ENCODE measurements at places on chromosomes 11 and 22.
A peak's percentile ranks its signal among the peaks of the same experiment; 100 is the strongest.

DNA sequence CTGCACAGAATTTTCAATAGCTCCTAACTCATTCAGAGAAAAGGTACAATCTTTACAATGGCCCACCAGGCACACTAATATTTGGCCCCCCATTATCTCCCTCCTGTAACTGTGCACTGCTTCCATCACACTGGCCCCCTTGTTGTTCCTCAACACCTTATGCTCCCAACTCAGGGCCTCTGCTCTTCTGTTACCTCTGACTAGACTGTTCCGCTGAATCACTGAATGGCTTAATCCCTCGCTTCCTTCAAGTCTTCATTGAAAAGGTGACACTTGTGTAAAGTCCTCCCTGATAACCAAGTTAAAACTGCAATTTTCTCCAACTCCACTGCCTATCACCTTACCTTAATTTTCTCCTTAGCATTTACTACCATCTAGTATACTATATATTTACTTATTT, 21.8 kb downstream of the PIK3C2A start:
- DNase-seq = no peak

- DNase-seq = no peak
Observed at GRCh38 chr11:130431801-130432200, 3.4 kb upstream of the ADAMTS8 start.

DNA sequence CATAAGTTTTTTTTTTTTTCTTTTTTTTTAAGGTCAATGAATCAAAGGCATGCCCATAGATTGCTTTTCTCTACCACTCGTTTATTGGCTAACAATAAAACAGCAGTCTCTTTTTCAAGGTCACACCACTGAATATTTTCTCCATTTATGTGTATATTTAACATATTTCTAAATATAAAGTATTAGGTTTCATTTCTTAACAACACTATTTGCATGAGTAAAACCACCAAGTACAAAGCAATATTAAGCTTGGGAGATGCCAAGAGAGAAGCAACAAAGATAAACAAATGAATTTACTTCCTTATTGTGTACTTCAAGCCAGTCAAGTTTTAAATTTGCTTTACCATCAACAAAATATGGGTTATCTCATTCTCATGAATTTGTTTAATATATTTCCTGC, 708.9 kb upstream of the CCDC179 start:
- DNase-seq = no peak

DNA sequence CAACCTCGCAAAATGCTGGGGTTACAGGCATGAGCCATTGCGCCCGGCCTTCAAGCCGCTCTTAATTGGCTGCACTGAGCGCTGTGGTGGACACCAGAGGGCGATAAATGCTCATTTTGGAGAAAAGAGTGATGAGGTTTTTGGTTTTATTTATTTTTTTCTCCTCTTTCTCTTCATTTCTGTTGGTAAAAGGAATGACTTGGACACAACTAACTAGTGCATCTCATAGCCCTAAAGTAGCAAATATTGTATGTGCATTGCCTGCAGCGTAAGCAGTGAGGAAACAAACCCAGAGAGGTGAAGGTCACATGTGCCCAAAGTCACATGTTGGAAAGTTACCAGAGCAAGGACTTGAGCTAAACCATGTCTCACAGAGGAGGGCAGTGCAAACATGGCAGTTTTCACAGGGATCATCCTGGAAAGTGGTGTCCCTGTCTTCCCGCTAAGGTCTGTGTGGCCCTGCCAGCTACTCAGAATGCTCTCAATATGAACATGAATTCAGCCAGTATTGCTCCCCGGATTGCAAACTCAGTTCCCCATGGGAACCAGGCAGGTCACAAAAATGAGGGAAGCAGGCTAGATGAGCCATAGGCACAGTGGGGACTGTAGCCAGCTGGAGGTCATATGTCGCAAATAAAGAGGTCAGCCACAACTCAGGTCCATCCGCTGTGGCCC, 8.6 kb upstream of the CD82 start:
- no peak for DNase-seq

DNA sequence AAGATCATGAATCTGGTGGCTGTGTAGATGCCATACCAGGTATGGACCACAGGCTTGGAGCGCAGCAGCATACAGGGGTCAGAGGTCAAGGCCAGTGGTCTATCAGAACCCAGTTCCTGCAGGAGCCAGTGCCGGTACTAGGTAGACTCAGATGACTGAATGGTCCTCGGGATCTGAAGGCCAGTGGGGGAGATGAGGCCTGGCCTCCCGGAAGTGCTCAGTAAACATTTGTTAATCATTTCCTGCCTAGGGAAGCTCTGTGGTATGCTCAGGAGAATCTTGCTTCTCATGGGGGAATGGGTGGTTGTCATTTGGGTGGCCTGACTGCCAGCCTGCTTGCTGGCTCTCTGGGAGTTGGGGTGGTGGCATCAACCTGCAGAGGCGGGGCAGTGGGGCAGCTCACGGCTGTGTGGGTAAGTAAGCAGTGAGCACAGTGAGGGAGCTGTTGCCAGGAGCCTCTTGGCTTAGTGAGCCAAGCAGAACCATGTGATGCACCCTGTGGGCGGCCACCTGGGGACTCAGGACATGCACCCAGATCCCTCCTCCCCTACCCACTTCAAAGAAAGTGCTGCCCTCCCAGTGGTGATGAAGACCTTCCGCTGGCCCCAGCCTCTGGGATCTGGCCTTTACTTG, 33.0 kb downstream of the PTPRJ start:
- DNase-seq = no peak

GRCh38 chr11:8613036-8613435, 19.0 kb upstream of the STK33 start:
- DNase-seq = no peak

DNA sequence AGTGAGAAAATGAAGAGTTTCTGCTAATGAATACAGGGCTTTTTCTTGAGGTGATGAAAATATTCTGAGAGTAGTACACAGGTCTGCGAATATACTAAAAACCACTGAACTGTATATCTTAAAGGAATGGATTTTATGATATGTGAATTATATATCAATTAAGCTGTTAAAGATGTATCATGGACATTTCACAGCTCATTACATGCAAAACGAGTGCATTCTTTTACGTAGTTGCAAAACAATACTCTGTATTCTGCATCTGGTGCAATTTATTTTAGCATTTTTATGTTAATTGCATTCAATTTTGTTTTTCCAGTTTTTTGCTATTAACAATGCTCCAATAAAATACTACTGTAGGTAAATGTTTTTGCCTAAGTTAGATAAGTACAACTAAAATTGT, 411.6 kb downstream of the DYNC2H1 start:
- DNase-seq = no peak

DNA sequence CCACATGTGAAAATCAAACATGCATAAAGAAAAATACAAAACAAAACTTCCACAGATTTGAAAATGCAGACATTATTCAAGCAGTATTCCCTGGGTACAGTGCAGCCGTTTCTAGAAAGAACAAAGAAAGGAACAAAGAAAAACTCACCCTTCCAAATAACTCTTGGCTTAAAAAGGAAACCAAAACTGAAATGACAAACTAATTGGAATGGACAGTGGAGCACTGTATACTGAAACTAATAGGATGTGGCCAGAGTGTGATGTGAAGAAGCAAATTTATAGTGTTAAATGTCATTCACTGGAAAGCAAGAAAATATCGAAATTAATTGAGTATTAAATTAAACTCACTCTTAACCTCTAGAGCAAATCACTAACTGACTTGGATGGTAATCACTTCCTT, 55.4 kb downstream of the QSER1 start:
- no peak for DNase-seq

- DNase-seq = no peak
Observed at GRCh38 chr22:20750461-20751184, 23.3 kb upstream of the SERPIND1 start.

DNA sequence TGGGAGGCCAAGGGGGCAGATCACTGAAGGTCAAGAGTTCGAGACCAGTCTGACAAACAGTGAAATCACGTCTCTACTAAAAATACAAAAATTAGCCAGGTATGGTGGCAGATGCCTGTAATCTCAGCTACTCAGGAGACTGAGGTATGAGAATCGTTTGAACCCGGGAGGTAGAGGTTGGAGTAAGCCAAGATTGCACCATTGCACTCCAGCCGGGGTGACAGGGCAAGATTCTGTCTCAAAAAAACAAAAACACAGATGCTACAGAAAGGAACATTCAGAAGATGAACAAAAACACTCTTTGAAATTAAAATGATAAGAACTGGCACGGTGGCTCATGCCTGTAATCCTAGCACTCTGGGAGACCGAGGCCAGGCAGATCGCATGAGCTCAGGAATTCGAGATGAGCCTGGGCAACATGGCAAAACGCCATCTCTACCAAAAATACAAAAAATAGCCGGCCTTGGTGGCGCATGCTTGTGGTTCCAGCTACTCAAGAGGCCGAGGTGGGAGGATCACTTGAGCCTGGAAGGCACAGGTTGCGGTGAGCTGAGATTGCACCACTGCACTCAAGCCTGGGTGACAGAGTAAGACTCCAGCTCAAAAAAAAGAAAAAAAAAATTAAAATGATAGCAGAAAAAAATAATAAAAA, 8.5 kb downstream of the RAB6A start:
- no peak for DNase-seq

GRCh38 chr22:31075961-31076360, 5.2 kb upstream of the SMTN start:
- DNase-seq = no peak

DNA sequence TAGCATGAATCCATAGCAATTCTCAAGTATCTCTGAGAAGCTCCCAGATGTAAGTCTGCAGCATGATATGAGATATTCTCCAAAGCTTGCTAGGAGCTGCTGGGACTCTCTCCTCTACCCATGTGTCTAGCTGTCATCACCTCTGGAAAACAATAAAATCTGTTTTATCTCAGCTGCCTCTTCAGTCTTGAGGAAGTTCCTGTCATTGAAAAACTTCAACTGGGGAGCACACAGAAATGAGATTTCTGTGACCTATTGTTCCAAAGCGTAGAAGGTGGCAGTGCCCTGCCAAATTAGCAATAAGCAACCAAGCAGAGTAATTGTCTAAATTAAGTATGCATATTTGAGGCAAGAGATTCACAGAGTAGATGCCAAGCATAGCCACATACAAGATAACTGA, 1380.6 kb upstream of the RAG2 start:
- DNase-seq = no peak

- DNase-seq = no peak
Observed at GRCh38 chr22:50016988-50017700, 4.6 kb upstream of the IL17REL start.

DNA sequence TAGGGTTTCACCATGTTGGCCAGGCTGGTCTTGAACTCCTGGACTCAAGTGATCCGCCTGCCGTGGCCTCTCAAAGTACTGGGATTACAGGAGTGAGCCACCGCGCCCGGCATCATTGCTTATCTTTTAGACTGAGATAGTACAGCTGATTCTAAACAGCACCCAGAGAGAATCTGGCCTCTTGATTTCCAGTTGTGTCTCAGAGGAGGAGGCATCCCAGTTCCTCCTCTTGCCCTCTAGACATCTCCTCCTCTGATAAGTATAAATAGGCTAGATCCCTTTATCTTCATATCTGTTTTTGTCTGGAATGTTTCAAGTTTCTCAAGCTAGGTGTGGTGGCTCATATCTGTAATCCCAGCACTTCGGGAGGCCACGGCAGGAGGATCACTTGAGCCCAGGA, 7.0 kb downstream of the MARK2 start:
- DNase-seq = no peak

GRCh38 chr11:131748151-131749050, 378.0 kb downstream of the NTM start:
- DNase-seq = peak; percentile 18

DNA sequence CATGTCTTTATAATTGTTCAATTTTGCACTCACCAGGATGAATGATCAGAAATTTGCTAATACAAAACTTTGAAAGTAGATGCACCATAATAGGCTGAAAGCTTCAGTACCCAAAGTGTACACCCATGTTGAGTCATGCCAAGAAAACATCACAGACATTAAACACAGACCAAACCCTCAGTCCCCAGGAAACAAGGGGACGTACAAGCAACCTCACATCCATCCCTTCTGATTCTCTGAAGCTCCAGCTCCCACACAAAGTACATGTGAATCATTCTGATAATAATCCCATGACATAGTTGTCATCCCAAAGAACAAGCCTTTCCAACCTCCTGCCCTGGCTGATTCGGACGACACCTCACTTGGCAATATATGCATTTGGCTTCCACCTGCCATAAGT, 183.8 kb downstream of the SNX19 start:
- no peak for DNase-seq

GRCh38 chr22:50697667-50698506, 25.3 kb downstream of the SHANK3 start:
- DNase-seq = no peak

DNA sequence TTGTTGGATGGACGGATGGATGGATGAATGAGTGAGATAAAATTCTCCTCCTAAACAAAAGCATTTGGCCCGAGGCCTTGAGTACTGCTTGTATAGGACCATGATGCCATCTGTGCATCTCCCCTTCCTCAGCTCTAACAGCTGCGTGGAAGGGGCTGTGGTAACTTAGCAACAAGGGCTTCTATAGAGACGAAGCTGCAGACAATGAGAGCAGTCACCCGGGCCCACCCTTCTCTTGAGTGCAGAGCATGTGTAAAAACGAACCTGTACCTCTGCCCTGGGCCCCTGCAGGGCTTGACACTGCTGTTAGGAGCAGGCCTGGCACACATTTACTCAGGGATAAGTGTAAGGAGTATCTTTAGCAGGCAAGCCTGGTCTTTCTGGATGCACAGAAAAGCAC, 391.5 kb downstream of the CADM1 start:
- DNase-seq = no peak

- no peak for DNase-seq
Observed at GRCh38 chr11:121711939-121712338, 259.2 kb upstream of the SORL1-AS1 start.

GRCh38 chr11:118639899-118640298, 32.5 kb downstream of the PHLDB1 start:
- DNase-seq = no peak

DNA sequence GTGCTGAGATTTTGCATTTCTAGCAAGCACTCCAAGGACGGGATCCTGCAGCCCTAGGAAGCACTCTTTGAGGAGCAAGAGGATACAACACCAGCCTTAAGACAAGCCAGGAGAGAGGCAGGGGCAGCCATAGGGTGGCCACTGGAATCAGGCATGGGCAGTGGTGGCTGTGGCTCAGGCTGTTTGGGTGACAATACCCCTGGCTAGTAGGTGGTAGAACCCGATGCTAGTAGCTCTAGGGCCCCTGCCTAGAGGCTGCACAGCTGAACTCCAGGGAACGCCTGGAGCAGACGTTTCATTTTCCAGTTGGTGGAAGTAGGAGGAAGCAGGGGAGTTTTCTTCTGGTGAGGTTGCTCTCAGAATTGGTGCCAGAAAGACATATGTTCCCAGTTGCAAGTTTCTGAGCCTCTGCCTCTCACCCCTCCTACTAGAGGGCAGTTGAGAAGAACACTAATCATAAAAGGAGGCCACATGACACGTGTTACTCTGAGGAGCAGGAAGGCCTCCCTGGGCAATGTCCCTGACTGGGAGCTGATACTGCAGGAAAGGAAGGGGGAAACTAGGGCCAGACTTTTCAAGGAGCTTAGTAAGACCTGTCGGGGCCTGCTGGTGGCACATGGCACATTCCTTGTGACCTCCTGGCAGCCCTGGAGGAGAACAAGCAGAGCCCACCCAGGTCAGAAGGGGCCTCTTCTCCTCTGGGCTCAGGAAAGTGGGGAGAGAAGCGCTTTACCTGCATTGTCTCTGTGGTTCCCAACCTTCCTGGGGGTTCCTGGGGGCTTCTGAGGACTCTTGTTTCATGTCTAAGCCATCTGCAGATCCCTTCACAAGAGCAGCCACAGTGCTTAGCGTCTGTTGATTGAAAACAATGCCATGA, 56.6 kb upstream of the DRD2 start:
- no peak for DNase-seq

- no peak for DNase-seq
Observed at GRCh38 chr11:112724496-112724790, 236.8 kb upstream of the NCAM1 start.

GRCh38 chr11:124724979-124725718, 14.6 kb upstream of the NRGN start:
- DNase-seq = no peak
